ENCODE measurements at places on chromosomes 11 and 22.
A peak's percentile ranks its signal among the peaks of the same experiment; 100 is the strongest.

DNA sequence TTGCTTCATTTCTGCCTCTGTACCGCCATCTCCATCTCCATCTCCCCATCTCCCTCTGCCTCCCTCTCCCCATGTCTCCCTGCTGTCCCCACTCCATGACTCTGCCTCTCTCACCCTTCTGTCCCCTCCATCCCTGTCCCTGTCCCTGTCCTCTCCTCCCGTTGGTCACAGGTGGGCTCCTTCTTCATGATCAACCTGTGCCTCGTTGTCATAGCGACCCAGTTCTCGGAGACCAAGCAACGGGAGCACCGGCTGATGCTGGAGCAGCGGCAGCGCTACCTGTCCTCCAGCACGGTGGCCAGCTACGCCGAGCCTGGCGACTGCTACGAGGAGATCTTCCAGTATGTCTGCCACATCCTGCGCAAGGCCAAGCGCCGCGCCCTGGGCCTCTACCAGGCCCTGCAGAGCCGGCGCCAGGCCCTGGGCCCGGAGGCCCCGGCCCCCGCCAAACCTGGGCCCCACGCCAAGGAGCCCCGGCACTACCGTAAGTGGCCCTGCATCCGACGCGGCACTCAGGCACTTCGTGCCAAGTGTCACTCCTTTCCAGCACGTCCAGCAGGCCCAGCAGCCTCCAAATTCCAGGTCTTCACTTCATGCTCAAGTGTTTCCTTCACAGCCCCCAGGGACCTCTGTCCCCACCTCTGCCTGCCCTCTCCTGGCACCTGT is 76.0 kb downstream of the CACNA1I start:
- DNase-seq = no peak

GRCh38 chr11:12144330-12145174 is 34.2 kb downstream of the MICAL2 start:
- no peak for DNase-seq

GRCh38 chr11:2462986-2463765 is 18.4 kb downstream of the KCNQ1 start:
- DNase-seq = no peak

DNA sequence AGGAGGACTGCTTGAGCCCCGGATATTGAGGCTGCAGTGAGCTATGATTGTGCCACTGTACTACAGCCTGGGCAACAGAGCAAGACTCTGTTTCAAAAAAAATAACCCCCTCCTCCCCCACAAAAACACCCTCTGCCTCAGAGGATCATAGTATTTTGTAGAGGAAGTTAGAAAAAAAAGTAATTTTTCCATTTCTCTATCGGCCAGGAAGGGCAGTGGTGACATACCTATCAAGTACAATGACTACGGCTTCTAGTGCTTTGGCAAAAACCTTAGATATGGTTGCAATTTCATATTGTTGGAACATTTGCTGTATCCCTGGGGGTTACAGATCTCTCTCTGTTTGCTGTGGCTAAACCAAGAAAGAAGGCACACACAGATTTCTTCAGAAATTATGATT is 28.9 kb downstream of the C2CD3 start:
- DNase-seq = no peak

DNA sequence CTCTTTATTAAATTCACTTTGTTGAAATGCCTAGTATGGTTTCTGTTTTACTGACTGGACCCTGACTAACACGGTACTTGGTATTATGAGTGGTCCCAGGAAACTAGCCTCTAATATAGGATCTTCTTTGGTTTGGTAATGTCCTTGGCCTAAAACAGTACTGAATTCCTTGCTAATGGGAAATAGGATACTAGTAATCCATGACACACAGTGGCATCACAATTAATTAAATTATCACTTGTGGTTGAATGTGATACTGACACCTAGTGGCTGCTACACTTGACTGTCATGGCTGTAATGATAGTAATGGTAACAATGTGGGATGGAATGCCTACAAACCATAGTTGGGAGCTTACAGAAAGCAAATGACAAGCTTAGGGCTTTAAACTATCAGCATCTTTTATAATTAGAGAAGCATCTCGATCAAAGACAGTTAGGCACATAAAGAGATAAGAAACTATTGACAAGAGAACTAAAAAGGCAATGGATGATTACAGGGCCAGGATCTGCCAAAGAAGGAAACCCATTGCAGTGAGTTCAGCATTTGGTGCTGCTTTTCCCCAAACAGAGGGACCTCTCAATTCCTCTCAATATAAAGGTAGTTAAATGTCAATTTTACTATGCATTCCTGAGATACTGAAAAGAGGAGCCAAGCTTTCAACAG is 8.6 kb downstream of the DNHD1 start:
- DNase-seq = no peak

GRCh38 chr11:8760896-8761295 is 78.3 kb downstream of the RPL27A start:
- no peak for DNase-seq

DNA sequence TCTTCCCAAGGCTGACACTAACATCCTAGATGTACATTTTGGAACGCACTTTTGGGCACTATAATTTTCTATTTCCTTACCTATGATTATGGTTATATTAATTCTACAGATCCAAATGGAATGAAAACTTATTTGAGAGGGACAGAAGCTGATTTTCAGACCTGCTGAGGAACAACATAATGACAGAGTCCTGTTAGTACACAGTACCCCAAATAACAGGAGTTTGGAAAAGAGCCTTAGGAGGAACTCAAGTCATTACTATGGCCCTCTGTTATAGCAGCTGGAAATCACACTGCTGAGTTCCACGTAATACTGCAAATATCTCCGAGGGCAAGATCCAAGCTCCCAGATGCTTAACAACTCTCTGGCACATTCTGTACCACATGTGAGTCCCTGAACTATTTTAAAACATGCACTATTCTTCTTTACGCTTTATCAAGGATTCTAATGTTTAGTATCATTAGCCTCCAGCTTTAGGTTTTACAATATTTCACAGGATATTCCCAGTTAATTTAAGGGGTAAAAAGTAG is 1027.7 kb upstream of the CCDC90B start:
- DNase-seq = no peak

DNA sequence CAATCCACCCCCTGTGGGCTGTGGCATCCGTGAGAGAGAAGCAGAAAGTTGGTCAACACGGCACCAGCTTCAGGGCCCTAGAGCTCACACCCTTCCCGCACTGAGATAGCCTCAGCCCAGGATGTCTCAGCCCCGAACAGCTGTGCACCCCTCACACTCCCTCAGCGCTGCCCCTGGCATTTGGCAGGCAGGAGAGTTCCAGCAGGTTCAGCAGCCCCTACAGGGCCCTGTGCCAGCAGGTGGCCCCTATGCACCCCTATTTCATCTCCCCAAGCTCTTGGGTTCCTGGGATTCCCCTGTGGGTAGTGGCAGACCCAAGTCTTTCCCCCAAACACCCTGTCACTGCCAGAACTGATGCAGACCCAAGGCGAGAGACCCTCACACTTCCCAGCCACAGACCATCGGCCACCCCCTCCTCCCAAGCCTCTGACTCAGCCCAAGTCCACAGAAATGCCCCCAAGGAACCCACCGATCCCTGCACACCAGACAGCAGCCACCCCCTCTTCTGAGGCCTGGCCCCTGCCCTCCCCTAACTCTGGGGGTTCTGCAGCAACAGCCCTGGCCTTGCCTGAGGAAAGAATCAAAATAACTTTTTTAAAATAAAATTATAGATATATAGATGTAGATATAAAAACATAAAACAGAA is 183.6 kb downstream of the IGLL1 start:
- DNase-seq = no peak

GRCh38 chr11:72111300-72112142 is 974 bp downstream of the ANAPC15 start:
- no peak for DNase-seq

DNA sequence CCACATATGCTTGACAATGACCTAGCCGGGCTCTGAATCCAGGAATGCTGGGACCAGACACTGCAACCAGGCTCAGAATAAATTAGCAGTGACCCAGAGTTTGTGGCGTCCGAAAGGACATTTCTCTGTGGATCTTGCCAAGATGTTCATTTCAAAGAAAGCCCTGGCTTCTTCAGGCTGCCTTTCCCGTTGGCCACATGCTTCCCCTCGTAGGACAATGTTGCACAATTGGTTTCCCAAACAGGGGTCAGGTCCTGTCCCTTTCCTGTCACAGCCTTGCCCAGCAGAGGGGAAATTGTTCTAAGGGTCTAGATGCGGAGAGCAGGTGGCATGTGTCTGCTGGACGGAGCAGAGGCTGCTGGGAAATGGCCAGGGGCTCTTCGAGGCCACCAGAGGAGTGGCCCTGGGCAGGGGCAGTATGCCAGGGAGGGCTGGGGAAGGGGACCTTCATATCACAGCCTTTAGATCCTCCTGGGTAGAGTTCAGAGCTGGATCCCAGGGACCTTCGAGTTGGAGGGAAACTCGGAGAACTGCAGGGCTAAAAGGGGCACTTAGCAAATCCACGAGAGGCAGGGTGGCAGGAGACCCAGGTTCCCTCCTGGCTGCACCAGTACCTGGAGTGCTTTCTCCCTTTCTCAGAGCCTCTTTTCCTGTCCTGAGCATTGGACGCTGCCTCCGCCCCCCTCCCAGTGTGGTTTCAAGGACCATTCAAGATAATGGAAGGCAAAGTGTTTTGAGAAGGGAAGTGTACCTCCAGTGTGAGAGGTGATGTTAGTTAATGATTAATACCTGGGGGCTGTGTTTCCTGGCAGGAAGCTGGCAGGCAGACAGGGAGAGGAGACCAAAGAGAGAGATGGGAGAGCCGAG is 42.3 kb downstream of the C11orf96 start:
- DNase-seq = no peak

- DNase-seq = peak; percentile 50
These were observed 55.8 kb upstream of the RRAS2 start for GRCh38 chr11:14414470-14415461.

DNA sequence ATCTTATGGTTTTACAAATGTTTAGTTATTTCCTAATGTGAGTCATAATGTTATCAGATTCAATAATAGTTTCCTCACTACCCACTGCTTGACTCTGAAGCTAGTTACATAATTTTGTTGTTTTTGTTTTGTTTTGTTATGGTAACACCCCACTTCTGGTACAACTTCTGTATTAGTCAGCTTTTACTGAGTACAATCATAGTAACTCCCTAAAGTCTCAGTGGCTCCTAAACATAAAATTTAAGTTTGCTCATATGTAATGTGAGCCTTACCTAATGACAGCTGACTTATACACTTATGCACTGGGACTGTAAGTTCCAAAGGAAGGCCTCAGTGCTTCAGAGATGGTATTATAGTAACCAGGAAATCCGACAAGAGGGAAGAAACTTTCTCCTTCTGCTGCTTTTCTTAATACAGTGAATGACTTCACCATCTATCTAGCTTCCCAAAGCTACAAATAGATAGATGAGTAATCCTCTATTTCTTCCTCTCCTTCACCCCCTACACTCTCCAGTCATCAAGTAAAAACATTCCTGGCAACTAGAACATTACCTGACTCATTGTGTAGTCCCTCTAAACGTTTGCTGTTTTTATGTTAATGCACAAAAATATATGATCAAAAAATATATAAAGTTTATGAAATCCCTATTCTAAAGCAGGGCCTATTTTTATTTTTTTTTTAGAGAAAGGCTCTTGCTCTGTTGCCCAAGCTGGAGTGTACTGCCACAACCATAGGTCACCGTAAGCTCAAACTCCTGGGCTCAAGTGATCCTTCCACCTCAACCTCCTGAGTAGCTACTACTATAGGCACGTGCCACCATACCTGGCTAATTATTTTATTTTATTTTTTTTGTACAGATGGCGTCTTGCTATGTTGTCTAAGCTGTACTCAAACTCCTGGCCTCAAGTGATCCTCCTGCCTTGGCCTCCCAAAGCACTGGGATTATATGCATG is 563.0 kb downstream of the SOX6 start:
- no peak for DNase-seq

DNA sequence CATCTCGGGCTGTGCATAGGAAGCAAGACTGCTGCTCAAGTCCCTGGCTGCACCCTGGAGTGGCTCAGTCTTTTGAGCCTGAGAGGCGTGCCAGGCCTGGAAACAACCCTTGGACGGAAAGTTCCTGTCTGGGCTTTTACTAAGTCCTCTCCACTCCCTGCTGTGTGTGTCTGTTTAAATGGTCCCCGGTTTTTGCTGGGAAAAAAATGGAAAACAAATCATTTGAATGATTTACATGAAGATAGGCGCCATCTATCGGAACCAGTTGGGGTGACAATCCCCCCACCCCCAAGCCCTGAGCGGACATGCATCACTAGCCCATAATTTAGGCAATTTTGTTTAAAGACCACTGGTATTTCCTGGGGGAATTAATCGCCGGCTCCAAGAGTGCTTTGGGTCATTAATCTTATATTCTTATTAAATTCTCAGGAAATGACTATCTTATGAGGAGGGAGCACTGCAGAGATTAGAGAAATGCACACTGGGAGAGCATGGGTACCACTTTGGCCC is 2.7 kb upstream of the GAB2 start:
- no peak for DNase-seq

DNA sequence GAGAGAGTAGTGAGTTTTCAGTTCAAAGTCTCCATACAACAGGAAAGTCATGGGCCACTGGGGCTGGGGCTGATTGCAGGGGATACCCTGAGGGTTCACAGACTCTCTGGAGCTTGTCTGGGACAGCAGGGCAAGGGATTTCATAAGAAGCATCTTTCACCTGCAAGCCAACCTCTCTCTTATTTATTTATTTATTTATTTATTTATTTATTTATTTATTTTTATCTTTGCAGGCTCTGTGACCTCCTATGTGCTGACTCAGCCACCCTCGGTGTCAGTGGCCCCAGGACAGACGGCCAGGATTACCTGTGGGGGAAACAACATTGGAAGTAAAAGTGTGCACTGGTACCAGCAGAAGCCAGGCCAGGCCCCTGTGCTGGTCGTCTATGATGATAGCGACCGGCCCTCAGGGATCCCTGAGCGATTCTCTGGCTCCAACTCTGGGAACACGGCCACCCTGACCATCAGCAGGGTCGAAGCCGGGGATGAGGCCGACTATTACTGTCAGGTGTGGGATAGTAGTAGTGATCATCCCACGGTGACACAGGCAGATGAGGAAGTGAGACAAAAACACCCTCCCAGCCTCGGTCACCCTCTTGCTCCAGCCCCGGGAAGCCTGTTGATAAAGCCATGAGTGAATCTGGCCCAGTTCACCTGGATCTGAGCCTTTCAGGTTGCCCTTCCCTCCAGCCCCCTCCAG is 68.4 kb downstream of the GGTLC2 start:
- DNase-seq = no peak

- no peak for DNase-seq
These were observed at the start of gene TMEM121B for GRCh38 chr22:17121233-17122195. Gene TMEM121B (minus strand): TSS chr22:17121360. CDS start chr22:17121127, 233 bp downstream.

GRCh38 chr11:46331282-46331984 is 15.8 kb upstream of the DGKZ start:
- no peak for DNase-seq

GRCh38 chr11:27420722-27421572 is 51.6 kb downstream of the LGR4 start:
- no peak for DNase-seq

GRCh38 chr11:19738124-19738523 is 25.5 kb downstream of the NAV2 start:
- DNase-seq = no peak

DNA sequence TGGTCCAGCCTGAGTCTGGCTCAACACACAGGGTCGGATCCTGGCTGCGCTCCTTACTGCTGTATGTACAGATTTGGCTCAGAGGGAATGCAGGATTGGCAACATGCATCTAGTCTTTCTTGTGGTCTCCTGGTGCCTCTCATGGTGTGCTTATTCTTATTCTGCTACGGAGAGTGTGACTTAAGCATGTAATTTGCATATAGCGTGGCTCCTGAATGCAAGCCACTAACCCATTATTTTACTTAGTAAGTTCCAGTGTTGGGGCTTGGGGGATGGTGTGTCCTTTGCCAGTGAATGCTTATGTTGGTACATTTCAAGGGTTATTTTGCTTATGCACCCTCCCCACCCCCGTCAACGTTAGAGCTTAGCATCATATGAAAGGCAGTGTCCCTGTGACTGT is 51.2 kb downstream of the PTPRJ start:
- DNase-seq = no peak

GRCh38 chr11:45180848-45181192 is 34.4 kb downstream of the PRDM11 start:
- peak; percentile 23 for DNase-seq
